ENCODE measurements at places on chromosomes 5 and 9. TPM values are rescaled to one million over a fixed set of nuclear protein-coding genes. Genes with fewer than 3 reads are reported as not detected.

SLC1A1 gene
- 1.9 TPM for total RNA-seq

PLAC8L1 gene
- total RNA-seq = 0.62 TPM

PCDHB11 gene
- 3.3 TPM for total RNA-seq

GRXCR2 gene
- total RNA-seq = 1.9 TPM

GRCh38 chr5:90557871-90558270 is 726 bp upstream of the ADGRV1 start:
- DNase-seq = no peak

- peak; percentile 46 for DNase-seq
Observed at GRCh38 chr5:150655221-150655620, 5.8 kb upstream of the MYOZ3 start.

All from left cardiac atrium (tissue), 4 donors.